ENCODE measurements at places on chromosomes 1 and 21.

GRCh38 chr1:54766726-54767125 is 2.4 kb upstream of the PARS2 start:
- no peak for DNase-seq

DNA sequence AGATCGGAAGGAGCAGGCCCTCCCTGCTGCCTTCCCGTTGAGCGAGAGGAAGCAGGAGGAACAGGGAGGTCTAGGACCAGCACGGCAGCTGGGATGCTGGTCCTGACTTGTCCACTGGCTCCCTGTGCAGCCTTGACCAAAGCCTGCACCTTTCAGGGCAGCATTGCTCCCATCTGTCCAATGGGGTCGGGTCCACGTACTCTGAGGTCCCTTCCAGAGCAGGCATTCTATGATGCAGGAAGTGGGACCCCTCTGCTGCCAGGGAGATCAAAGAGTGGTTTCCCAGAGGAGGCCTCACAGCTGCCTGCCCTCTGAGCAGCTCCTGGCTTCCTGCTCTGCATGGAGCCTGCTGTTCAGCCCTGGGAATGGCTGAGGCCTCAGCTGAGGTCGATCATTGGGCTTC is 21.7 kb upstream of the ZNF362 start:
- no peak for DNase-seq

DNA sequence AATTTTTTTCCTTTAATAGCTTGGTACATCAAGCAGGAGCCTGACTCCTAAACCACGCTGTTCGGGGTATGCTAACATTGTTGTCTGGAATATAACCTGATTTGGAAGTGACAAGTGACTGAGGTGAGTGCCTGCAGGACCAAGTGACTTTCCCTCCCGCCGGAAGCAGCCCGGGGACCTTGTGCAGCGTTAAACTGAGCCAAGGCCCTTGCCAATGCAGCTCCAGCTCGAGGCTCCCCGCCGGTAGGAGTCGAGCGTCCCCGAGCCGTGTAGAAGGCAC is 716 bp upstream of the MTARC1 start:
- DNase-seq = no peak

DNA sequence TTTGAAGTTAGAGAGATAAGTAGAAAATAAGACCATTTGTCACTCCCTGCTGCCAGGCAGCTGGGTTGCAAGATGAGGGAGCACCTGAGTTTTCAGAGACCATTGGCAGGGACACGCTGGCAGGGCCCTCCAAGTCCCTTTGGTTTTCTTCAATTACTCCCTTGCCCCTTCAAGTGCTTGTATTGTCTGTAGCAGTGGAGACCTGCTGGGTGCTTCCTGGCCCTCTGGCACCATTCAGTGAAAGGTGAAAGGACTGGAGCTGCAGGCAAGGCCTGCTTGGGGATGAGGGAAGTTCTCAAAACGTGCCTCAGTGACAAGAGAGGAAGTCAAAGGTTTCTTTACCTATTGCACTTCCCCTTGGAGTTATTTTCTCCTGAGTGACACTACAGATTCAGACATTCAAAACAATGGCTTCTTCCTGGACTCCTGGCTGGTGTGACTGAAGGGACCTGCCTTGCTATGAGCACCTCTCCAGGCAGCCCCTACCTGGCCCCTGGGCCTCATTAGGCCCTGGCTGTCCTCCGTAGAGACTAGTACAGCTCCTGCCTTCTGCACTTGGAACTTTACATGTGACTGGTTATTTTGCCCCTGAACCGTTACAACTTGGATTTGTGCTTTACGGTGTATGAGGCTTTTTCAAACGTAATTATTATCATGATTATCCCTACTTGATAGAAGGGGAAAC is 100.1 kb downstream of the C1orf21 start:
- DNase-seq = no peak

DNA sequence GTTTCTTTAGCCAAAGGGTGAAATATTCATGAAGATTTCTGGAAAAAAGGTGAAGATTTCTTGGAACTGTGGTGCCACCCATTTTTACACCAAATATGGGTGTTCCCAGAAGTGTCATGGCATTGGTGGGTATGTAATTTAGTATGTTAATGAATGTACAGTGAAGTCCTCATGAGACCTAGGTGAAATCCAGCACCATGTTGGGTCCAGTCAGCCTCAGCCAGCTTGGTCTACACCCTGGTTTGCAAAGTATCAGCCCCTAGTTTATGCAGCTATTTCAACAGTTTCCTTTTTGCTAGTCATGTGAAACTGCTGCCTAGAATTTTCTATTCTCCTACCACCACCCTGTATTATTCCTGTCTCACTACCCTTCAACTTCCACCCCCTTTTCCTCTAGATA is 63.1 kb upstream of the CXADR start:
- DNase-seq = no peak

- DNase-seq = no peak
These were observed 23.0 kb upstream of the EPHA2 start for GRCh38 chr1:16178596-16179497.

GRCh38 chr21:33115631-33116510 is 45.9 kb downstream of the OLIG1 start:
- peak; percentile 9 for DNase-seq

DNA sequence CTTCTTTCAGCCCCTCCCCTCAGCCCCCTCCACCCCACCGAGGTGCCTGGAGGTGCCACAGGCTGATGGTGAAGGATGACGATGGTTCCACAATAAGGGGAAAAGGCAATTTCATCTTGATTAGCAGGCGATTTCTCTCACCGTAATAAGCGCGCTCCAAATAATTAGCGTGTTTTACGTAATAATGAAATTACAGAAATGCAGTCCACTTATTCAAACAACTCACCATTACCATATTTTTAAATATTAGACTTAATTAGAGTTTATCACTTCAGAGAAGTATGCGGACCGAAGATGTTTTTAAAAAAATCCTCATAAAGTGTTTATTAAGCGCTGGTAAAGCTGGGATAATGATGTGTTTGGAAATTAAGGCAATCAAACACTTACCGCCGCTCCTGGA is 14.9 kb downstream of the DMAP1 start:
- DNase-seq = no peak

DNA sequence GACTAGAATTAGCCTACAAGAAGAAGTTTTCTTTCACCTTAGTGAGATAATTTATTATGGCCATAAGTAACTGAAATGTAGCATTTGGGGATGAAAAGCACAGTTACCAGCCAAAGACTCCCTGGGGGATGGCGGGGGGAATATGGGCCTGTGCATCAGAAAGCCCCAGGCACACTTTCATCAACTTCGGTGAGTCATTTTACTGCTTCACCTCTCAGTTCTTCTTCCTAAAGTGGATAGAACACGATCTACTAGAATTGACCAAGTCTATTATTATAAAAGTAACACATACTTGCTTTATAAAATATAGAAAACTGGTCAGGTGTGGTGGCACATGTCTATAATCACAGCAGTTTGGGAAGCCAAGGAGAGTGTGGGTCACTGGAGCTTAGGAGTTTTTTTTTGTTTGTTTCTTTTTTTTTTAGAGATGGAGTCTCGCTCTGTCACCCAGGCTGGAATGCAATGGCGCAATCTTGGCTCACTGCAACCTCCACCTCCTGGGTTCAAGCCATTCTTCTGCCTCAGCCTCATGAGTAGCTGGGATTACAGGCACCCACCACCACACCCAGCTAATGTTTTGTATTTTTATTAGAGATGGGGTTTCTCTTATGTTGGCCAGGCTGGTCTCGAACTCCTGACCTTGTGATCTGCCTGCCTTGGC is 141.8 kb downstream of the ZZZ3 start:
- DNase-seq = no peak

GRCh38 chr1:171210355-171210754 is 25.3 kb downstream of the FMO2 start:
- DNase-seq = no peak

DNA sequence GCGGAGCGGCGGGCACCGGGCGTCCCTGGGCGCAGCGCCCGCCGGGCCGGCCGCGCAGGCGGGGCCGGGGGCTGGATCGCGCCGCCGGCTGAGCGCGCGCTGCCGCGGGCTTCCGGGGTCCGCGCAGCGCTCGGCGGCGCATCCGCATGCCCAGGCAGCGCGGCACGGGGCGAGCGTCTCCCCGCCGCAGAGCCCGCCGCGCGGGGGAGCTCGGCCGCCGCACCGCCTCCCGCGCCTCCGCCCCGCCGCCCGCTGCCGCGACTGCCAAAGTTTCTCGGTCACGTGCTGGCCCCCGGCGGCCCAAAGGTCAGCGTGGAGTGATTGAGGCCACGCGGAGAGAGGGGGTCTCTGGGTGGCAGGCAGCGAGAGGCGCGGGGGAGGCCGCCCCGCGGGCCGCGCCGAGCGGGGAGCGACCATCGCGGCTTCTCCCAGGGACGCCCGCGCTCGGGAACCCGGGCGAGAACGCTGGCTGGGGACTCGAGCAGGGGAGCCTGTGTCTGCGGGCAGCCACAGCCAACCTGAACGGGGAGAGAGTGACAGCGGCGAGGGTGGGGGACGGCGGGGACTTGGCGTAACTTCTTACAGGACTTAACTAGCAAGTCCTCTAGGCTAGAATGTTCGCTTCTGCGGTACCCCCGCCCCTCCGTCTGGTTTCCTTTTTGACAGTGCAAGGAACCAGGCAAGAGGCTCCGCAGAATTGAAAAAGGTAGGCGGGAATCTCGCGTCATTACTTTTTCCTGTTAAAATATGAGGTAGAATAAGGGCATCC is at the start of gene ILDR2:
Gene ILDR2 (minus strand): TSS at position 180 of the 769 bp plus-strand sequence. CDS start 272 bp downstream, outside the sequence.
- no peak for DNase-seq

GRCh38 chr21:39523915-39524314 is 72.1 kb downstream of the SH3BGR start:
- DNase-seq = no peak

DNA sequence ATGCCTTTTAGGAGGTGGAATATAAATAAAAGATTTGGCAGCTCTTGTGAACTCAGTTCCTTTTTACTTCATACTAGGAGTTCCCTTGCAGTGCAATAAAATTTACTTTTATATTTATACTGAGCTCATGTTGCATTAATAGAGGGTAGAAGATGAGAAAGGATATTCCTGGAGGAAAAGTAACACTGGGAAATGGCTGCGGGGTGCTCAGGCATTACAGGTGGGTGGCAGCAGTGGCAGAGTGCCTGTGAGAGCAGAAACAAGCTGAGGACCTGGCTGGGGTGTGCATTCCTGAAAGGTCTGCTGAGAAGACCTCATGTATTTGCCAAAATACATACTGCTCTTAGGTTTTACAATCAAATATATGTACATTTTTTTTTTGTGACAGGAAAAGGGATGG is 126.9 kb downstream of the COQ8A start:
- DNase-seq = no peak

DNA sequence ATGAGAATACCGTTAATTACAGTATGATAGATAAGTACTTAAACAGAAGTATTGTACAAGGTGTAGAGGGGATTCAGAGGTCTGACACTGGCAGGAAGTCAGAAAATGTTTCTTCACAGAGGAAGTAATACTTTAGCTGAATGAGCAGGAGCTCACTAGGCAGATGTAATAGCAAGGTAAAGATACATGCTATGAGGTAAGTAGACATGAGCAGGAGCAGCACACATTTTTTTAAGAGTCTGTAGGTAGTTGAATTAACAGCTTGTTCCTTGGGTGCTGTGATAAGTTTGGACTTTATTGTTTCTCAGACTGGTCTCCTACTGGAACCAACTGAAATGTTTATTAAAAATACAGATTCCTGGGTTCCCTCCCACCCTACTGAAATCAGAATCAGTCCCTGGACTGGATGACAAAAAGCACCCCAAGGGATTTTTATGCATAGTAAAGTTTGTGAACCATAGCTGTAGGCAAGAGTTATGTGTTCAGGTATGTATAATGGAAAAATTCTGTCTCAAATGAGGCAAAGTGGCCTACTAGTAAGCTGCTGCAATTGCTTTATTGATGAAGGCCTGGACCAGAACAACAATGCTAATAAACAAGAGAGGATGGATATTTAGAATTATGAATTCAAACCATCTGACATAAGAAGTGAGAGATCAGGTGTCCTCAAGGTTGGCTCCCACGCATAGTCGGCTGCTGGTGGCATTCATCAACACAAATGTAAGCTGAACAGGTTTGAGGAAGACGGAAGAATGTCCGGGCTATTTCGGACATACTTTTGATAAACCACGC is 902 bp downstream of the AP4B1 start:
- DNase-seq = no peak

GRCh38 chr1:21188235-21188634 is 11.5 kb upstream of the EIF4G3 start:
- no peak for DNase-seq

DNA sequence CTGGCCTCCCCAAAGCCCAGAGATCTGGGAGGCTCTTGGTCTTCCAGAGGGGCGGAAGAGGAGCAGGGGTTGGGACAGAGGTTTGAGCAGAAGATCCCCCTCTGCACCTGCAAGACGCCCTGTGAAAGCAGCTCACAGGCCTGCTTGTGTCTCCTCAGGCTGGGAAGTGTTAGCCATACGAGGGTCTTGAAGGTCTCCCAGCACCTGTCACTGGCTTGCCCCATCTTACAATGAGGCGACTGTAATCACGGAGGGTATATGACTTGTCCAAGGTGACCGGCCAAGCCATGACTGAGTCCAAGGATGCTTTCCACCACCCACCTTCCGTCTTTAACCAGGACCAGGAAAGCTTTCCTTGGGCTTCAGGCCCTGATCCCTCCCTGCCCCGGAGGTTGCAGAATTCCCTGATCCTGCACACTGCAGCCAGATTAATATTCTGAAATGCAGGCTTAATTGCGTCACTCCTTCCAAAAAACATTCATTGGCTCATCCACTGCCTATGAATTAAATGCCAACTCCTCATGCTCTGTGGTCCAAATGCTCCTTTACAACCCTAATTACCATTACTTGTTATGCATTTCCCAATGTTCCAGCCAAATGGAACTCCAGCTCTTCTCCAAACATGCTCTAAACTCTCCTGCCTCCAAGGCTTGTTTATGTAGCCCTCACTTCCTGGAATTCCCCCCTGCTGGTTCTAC is 64.0 kb downstream of the DDX20 start:
- peak; percentile 76 for DNase-seq

DNA sequence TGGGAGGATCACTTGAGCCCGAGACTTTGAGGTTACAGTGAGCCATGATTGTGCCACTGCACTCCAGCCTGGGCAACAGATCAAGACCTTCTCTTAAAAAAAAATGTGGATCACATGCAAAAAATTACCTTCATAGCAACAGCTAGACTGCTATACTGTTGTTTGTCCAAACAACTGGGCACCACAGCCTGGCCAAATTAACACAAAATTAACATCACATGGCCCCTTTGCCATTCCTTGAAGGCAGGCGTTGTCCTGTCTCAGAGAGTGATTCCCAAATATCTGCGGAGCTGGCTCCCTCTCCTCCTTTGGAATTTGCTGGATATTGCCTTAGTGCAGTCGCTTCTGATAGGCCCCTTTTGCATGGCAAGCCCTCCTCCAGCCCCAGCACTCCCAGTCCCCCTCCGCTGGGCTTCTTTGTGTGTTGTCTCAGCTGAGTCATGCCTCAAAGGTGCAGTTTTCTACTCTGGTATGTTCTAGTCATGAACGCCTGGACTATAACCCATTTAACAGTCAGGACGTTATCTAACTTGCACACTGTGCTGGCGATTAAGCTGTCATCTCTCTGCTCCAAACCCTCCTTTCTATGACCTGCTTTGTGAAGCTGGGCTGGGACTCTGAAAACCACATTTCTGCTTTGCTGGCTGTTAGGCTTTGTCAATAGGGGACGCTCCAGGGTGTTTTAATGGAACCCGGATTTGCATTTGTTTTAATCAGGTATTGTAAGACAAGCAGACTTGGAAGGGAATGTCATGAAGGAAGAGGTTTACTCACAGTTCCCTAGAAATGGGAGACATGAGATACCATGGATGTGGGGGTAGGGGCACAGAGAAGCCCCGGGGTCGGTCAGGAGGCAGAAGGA is 20.1 kb upstream of the HPCAL4 start:
- DNase-seq = no peak
